Esophagus (tissue), 2 donors: ENCODE measurements at places on chromosomes 12 and 14. TPM values are rescaled to one million over a fixed set of nuclear protein-coding genes. Genes with fewer than 3 reads are reported as not detected.

The KRT2 gene
- 0.12 TPM for polyA plus RNA-seq

The SLC7A8 gene
- polyA plus RNA-seq, result 27.5 TPM

The CLEC9A gene
- not detected for polyA plus RNA-seq

The L2HGDH gene
- 4.6 TPM for polyA plus RNA-seq

The NANOG gene
- 0.02 TPM for polyA plus RNA-seq

The FITM1 gene
- polyA plus RNA-seq, result 1.1 TPM

The PTPRO gene
- 0.13 TPM for polyA plus RNA-seq
